ENCODE measurements at places on chromosomes 5 and 9.

GRCh38 chr9:129481810-129482511 lies 138.9 kb downstream of the C9orf50 start:
- DNase-seq, result no peak

DNA sequence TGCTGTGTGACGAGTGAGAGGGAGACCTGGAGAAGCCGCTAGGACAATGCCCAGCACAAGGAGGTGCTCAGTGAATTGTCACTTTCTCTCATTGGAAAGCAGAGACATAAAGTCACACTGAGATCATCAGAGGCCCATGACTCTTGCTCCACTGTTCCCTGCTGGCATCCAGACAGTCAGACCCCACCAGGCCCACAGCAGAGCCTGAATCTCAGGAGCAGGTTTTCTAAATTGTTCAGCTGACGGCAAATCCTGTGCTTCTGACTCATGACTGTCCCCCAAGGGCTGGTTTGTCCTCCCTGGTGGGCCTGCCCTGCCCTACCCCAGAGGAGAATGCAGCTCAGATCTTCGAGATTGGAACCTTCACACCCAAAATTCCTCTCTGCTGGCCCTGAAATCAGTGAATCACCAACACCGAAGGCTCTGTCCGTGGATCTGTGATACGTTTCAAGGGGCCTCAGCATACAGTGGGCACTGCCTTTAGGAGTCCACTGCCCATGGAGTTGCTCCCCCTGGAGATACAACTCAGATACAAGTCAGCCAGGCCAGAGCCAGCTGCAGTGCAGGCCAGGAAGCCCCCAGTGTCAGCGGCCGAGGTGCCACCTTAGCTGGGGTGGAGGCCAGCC lies 2.7 kb downstream of the PTGES start:
- DNase-seq, result no peak

DNA sequence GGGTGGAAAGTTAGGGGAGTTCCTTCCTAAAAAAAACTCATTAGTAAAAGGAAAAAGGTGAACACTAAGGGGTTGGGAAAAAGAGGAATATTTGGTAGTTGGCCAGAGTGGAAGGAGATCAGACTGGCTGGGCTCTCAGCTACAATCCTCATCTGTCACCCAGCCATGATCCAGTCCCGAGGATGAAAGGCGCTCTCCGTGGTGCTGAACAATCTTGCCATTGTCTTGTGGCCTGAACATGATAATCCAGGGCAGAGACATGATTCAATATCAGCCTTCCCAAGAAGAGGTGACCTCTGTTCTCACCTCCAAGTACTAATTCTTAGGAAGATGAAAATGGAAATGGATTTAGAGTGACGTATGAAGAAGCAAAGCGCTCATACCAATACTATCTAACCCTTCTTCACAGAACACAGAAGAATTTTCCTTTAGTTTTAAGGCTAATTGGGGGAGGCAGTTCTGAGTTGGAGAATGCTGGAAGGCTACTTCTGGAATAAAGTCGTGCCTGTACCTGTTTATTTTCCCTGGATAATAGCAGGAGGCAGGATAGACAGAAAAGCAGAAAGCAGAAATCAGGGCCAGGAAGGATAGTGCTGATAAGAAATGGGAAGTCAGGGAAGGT lies 36.6 kb upstream of the MYORG start:
- no peak for DNase-seq

DNA sequence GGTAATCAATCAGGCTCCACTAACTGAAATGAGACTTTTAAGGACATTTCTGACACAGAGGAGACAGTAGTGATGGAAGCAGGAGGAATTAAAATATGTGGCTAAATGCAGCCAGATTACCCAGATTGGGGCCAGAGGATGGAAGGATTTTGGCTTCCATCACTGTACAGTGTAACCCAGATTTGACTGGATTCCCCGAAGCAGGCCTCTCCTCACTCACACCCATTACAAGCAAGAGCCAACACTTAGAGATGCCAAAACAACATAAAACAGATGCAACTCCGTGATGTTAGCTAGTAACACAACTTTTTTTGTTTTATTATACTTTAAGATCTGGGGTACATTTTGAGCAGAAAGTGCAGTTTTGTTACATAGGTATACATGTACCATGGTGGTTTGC lies 17.6 kb downstream of the TEK start:
- DNase-seq, result no peak

GRCh38 chr5:19739671-19740070 lies 248.3 kb downstream of the CDH18 start:
- DNase-seq, result no peak

- DNase-seq, result no peak
Measured at GRCh38 chr5:82130602-82131001, 147.6 kb downstream of the RPS23 start.

- no peak for DNase-seq
Measured at GRCh38 chr5:123518111-123518510, 6.1 kb downstream of the CSNK1G3 start.

- no peak for DNase-seq
Measured at GRCh38 chr5:77437194-77437593, 54.9 kb downstream of the WDR41 start.

GRCh38 chr9:14561929-14562405 lies 131.3 kb downstream of the ZDHHC21 start:
- DNase-seq, result no peak
